ENCODE measurements at places on chromosomes 5 and 9.

- no peak for DNase-seq
These were observed 352.4 kb downstream of the GLIS3 start for GRCh38 chr9:3947588-3947845.

GRCh38 chr9:137058521-137059234 is 4.8 kb upstream of the ENTPD2 start:
- DNase-seq = no peak

DNA sequence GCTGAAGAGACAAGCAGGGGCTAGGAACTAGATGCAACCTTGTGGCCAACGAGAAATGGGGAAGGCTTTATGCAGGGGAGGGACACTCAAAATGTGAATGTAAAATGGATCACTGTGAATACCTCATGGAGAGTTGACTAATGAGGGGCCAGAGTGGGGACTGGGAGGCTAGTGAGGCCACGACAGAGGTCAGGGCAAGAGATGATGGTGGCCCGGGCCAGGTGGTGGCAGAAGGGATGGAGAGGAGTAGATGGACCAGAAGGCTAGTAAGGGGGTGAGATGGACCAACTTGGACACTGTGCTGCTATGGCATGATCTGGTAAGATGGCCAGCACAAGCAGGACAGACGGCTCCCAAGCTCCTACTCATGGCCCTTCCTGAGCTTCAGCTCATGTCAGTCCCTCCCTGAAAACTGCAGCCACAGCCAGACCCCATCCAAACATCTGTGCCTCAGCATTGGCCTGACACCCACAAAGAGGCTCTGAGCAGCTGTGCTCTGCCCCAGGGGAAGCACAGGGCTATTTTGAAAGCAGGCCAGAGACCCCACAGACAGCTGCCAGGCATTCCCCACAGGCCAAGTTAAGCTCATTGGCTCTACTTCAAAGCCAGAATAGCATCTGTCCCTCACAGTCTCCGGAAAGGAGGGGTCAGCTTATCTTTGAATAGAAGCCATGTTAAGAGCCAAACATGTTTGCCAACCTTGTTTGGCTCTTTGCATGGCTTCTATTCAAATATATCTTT is 22.1 kb downstream of the P4HA2 start:
- DNase-seq = no peak

DNA sequence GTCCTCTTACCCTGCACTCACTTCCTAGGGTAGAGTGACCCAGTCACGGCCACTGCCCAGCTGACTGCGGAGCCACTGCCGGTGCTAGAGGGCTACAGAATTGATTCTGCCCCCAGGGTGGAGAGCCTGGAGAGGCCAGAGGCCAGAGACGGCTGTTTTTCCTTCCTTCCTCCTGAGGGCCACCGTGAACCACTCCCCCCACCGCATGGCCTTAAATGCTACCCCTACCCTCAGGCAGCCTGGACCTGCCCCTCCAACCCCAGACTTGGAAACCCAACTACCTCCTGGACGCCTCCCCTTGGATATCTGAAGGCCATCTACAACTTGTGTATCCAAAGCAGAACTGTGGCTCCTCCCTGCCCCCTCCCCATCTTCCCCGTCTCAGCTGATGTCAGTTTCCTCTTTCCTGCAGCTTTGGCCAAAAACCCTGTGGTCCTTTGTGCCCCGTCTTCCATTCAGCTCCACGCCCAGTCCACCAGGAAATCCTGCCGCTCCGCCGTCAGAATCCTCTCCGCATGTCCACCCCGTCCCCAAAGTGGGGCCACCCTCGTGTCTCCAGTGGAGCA is 16.3 kb downstream of the SH2D3C start:
- no peak for DNase-seq

- no peak for DNase-seq
These were observed 1.7 kb downstream of the SMIM3 start for GRCh38 chr5:150780187-150780692.

DNA sequence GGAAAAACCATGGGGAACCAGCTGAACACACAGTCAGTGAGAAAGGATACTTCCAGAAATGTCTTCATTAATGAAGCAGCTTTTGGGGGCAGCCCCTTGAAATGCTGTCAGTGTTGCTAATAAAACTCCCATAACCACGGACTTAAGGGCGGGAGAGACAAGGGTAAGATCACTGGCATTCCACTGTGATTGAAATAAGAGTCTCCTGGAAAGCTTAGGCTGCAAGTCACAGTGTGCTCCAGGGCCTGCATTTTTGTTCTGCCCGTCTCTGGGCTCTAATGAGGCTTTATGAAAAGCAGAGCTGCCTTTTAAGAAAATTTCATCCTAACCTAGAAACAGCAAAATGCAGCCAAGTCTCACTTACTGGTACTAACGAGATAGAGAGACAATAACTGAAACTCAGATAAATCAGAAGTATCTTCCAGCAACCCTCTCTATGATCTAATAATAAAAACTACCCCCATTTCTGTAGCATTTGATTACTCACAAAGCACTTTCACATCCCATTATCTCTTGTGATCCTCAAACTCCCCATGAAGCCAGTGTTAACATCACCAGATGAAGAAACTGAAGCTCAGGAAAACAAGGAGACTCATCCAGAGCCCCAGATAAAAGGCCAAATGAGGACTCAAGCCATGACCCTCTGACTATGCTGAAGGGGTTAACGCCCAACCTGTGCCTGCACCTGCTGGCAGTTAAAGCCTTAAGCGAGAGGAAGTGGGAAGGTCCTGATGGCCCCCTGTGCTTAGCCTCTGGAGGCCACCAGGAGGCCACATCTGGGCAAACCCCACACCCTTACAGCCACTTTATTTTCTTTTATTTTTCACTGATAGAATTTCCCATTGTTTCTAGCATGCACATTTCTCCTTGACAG is 37.5 kb downstream of the SPOCK1 start:
- no peak for DNase-seq

- DNase-seq = peak; percentile 88
These were observed 20.7 kb downstream of the PTPN3 start for GRCh38 chr9:109477258-109478050.

- no peak for DNase-seq
These were observed 20.0 kb downstream of the MARCHF3 start for GRCh38 chr5:127010362-127010761.

Data from renal pelvis (tissue), 12 donors.